ENCODE measurements at places on chromosomes 3 and 15.

DNA sequence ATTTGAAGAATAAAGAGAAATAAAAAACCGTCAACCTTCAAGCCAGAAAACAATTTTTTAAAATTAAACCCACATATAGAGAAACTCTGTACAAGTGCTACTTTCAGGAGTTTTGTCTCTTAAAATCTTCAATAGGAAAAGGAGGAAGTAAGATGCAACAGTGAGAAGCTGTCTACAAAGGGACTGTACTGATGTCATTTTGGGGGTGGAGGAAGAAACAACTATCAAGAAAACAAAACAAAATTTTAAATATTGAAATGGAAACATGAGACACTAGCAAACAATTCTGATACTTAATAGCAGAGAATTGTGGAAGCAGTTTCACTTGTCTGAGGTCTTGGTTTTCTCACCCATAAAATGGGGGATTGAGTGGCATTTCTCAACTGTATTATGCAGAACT, 84.4 kb downstream of the SLMAP start:
- H3K4me1 ChIP-seq, result peaks cover 11% of the 10 kb centered on the region
- DNase-seq, result no peak
- no peaks in the 10 kb centered on the region for H3K36me3 ChIP-seq
- H3K27ac ChIP-seq, result no peak overlapping the region
- no peaks in the 10 kb centered on the region for H3K27me3 ChIP-seq

DNA sequence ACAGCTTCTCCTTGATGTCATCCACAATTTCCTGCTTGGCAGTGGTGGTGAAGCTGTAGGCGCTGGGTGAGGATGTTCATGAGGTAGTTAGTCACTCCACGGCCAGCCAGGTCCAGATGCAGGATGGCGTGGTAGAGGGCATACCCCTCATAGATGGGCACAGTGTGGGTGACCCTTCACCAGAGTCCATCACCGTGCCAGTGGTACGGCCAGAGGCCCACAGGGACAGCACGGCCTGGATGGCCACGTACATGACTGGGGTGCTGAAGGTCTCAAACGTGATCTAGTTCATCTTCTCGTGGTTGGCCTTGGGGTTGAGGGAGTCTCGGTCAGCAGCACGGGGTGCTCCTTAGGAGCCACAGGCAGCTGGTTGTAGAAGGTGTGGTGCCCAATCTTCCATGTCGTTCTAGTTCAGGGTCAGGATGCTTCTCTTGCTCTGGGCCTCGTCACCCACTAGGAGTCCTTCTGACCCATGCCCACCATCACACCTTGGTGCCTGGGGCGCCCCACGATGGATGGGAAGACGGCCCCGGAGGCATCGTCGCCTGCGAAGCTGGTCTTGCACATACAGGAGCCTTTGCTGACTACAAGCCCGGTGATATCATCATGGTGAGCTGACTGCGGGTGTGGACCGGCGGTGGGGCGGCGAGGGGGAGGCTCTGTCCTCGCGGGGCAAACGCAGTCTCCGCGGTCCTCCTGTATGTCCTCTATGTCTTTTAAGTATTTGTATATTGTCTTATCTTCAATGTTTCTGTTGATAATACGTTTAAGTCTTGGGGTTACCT, 1119.0 kb downstream of the NAALADL2 start:
- no peak for DNase-seq
- no peaks in the 10 kb centered on the region for H3K4me1 ChIP-seq
- H3K36me3 ChIP-seq, result no peaks in the 10 kb centered on the region
- H3K4me3 ChIP-seq, result no peak overlapping the region
- H3K27ac ChIP-seq, result no peak overlapping the region

DNA sequence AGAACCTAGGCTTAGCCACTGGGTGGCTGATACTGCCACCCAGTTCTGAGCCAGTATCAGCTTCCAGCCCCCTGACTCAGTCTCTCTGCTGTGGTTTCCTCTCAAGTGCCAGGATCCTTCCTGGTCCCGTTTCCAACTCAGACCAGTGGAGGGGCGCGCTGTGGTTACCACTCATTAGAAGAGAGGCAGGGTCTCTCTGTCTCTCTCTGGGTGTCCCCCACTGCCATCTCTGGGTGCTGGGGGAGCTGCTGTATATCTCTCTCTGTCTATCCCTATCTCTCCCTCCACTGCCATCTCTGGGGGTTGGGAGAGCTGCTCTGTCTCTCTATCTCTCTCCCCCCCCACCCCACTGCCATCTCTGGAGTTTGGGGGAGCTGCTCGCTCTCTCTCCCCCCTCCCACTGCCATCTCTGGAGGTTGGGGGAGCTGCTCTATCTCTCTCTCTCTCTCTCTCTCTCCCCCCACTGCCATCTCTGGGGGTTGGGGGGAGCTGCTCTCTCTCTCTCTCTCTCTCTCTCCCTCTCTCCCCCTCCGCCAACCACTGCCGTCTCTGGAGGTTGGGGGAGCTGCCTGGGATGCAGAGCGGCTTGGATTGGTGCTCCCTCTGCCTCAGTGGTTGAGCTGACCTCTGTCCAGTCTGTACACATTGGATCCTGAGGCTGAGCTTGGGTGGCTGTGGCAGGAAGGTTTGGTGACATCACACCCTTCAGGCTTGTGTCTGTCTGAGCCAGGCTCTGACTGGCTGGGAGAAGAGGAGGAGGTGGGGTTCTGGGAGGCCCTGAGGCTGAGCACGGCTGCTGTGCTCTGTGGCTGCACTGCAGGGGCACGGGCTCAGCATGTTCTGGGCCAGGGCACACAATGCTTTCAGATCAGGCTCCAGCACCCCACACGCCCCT, 98.9 kb downstream of the APBA2 start:
- H3K4me1 ChIP-seq, result no peaks in the 10 kb centered on the region
- H3K36me3 ChIP-seq, result no peaks in the 10 kb centered on the region
- no peaks in the 10 kb centered on the region for H3K27me3 ChIP-seq

DNA sequence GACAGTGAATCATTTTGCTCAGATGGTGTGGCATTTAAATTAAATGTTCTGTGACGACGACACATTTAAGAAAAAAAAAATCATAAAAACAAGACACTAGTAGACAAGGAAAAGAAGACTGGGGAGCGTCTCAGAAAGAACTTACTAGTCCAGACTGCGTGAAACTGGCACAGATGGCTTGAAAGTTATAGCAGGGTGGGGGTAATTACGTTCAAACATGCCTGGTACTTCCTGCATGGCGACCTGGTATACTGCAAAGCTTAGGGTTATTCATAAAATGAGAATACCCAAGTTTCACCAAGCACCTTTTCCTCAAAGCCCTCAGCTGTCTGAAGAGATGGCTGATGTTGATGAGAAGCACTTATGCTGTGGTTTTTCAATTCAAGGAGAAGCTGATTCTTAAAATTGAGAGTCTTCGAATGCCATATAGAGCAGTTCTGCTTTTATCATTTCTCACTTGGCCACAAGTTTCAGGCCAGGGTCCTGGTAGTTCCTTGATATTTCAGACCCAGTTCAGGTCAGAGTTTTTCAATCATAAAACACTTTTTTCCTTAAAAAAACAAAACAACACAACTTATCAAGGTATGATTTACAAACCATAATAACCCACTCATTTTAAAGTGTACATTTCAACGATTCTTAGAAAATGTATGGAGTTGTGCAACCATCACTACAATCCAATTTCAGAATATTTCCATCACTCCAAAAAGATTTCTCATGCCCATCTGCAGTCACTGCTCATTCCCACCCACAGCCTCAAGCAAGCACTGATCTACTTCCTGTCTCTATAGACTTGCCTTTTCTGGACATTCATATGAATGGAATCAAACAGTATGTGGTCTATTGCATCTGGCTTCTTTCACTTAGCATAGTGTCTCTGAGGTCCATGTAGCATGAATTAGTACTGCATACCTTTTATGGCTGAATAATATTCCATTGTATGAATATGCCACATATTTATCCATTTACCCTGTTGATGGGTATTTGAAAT, 24.7 kb downstream of the PCOLCE2 start:
- H3K27ac ChIP-seq, result no peak overlapping the region
- no peaks in the 10 kb centered on the region for H3K36me3 ChIP-seq
- no peak overlapping the region for H3K4me3 ChIP-seq
- no peak for DNase-seq

DNA sequence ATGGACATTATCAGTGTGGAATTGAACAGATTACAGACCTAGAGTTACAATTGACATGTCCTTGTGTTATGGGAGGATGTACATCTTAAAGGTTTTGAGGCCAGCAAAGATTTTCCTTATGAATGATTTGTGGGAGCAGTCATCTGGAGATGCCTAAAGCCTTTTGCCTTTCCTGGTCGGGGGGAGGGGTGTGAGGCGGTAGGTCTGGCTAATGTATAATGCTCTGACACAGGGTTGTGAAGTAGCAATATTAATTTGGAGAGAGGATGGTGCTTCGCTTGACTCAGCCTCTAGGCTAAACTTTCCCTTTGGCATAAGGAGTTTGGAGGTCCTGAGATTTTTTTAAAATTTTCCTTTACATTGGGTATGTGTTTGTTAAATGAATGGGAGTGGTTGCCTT, 23.3 kb downstream of the FBXO22 start:
- peaks cover 10% of the 10 kb centered on the region for H3K4me1 ChIP-seq
- H3K36me3 ChIP-seq, result peaks cover 7% of the 10 kb centered on the region
- H3K27ac ChIP-seq, result no peak overlapping the region

DNA sequence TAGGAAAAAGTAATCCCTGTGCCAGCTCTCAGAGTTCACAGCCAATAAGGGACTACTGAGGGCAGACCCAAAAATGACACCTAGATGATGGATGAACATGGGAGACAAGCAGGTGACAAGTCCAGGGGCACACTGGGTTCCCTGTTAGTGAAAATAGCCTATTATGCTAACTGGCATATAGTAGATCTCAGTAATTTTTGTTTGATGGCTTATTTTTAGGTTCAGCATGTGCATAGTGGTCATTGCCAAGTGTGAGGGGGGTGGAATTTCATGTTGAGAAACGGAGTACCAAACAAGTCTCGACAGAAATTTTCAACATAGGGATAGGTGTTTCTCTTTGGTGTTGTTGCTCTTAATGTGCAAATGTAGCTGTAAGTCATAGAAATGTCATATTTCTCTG, 6.4 kb upstream of the ITGB5 start:
- DNase-seq, result no peak
- no peaks in the 10 kb centered on the region for H3K27me3 ChIP-seq
- no peak overlapping the region for H3K4me3 ChIP-seq
- no peak overlapping the region for H3K27ac ChIP-seq

DNA sequence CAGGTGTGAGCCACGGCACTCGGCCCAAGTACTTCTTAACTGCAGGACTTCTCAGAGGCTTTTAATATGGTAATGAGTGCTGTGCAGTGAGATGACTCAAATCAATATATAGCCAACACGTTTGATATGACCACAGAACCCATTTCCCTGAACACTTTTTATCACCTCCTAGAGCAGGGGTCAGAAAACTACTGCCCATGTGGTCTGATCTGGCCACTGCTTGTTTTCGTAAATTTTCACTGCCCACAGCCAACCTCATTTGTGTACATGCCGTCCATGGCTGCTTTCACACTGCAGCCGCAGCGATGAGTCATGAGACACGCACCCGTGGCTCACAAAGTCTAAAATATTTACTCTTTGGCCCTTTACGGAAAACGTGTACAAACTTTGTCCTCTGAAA, 179.2 kb downstream of the RORA start:
- H3K27me3 ChIP-seq, result no peaks in the 10 kb centered on the region
- H3K36me3 ChIP-seq, result no peaks in the 10 kb centered on the region
- peaks cover 12% of the 10 kb centered on the region for H3K4me1 ChIP-seq

DNA sequence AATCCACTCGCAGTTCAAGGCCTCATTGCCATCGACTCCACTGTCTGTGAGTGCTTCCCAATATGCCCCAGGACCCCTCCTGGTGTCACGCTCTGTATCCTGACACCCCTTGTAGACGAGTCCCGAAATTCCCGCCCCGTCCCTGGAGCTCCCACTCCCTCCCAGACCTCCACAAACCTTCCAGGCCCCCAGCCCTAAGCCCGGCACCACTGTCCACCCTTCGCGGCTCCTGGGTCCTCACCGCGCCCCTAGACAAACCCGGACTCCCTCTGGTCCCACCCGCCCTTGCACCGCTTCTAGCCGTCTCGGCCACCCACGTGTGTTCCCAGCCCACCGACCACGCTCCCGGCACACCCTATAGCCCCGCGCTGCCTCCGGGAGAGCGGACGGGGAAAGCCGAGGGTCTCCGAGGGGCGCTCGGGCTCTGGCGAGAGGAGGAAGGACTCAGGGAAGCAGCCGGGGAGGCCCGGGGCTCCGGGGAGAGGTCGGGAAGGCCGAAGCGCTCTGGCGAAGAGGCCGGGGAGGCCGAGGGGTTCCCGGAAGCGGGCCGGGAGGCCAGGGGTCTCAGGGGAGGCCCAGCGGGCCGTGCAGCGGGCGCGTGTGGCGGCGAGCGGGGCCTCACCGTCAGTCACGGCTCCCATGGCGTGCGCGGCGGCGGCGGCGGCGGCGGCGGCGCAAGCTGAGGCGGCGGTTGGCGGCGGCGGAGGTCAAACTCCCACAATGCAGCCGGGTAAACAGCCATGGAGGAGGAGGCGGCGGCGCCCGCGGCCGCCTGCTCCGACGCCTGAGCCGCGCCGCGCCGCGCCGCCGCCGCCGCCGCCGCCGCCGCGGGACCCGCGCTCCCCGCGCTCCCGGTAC, at the start of the genes ATXN7 and THOC7:
Gene ATXN7, plus strand, starts transcription at position 718 of the 858 bp plus-strand sequence. CDS start 48,732 bp downstream, outside the sequence.
Gene THOC7, minus strand, starts transcription at position 656 of the 858 bp plus-strand sequence. Its CDS starts 15 bp downstream, at position 641.
- no peak for DNase-seq
- peaks cover 40% of the 10 kb centered on the region for H3K4me1 ChIP-seq
- peak within 1 kb of the TSS; percentile 87 for H3K27ac ChIP-seq
- no peaks in the 10 kb centered on the region for H3K36me3 ChIP-seq
- H3K4me3 ChIP-seq, result peak within 1 kb of the TSS; percentile 95

DNA sequence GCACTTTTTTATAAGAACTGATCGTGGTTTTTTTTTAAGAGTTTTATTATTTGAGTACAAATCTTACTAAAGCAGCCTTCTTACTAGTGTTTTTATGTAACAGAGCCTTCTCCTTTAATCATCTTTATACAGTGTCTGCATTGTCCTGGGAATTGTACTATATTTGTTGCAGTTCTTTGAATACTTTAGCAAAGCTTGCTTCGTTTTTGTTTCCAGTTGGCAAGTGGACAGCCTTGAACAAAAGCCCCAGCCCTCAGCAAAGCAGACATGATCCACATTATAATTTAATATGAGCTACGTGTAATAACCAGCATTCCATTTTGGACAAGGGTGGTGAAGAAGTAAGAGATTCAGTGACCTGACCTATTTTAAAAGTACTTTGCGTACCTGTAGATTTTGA, 112.2 kb upstream of the FLNB start:
- H3K36me3 ChIP-seq, result no peaks in the 10 kb centered on the region
- DNase-seq, result no peak
- H3K4me1 ChIP-seq, result peaks cover 10% of the 10 kb centered on the region
- no peaks in the 10 kb centered on the region for H3K27me3 ChIP-seq
- H3K4me3 ChIP-seq, result no peak overlapping the region

GRCh38 chr3:107235928-107236315, 141.3 kb upstream of the CCDC54 start:
- H3K27ac ChIP-seq, result peak overlapping the region; percentile 11
- DNase-seq, result no peak
- peaks cover 11% of the 10 kb centered on the region for H3K4me1 ChIP-seq
- no peaks in the 10 kb centered on the region for H3K27me3 ChIP-seq
- no peaks in the 10 kb centered on the region for H3K36me3 ChIP-seq
- peak overlapping the region; percentile 46 for H3K4me3 ChIP-seq

DNA sequence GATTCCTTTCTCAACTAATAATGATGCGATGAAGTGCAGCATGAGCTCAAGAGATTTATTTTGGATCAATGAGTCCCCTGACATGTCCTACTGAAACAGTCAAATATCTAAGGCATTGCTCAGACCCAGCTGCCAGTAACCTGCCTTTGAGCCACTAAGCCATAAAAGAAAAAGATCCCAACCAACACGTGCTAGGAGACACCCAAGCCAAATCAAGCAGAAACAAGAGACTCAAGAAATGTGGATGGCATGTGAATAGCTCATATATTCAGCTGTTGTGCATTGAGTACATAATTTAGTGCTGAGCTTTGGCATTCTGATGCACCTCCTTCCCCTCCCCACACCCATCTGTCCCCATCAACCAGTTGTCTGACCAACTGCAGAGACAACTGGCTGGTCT, 29.2 kb downstream of the GJD2 start:
- no peaks in the 10 kb centered on the region for H3K36me3 ChIP-seq
- H3K27ac ChIP-seq, result no peak overlapping the region
- no peak overlapping the region for H3K4me3 ChIP-seq
- peaks cover 12% of the 10 kb centered on the region for H3K4me1 ChIP-seq
- H3K27me3 ChIP-seq, result no peaks in the 10 kb centered on the region
- no peak for DNase-seq

All from vagina (tissue), 2 donors.